Bronchial smooth muscle cell (primary cell): ENCODE measurements at places on chromosomes 3 and 15. TPM values are rescaled to one million over a fixed set of nuclear protein-coding genes. Genes with fewer than 3 reads are reported as not detected.

Gene ZNF80
- not detected in 2 replicates for total RNA-seq

Gene CFAP91
- total RNA-seq: 0.34 and 0.47 TPM in 2 replicates

Gene HHLA2
- total RNA-seq: 0.09 TPM in 1 of 2 replicates, not detected in the other

Gene RYR3
- under 0.01 TPM in 2 replicates for total RNA-seq

Gene CA12
- 47.5 and 101 TPM in 2 replicates for total RNA-seq

Gene TTLL13
- total RNA-seq: 0.09 and 0.16 TPM in 2 replicates

Gene CCDC39
- under 0.01 and 0.52 TPM in 2 replicates for total RNA-seq

Gene CHRD
- 1.1 and 6.1 TPM in 2 replicates for total RNA-seq

Gene MCTP2
- total RNA-seq: 4.1 and 4.3 TPM in 2 replicates

Gene ANKRD28
- total RNA-seq: 159 and 168 TPM in 2 replicates

Gene CD86
- total RNA-seq: not detected in 2 replicates

Gene TMIE
- total RNA-seq: not detected in 2 replicates

Gene HTR3E
- total RNA-seq: not detected in 2 replicates

Gene WHAMM
- total RNA-seq: 2.0 and 2.5 TPM in 2 replicates

Gene TM4SF18
- total RNA-seq: under 0.01 TPM in 1 of 2 replicates, not detected in the other

Gene SPRED1
- total RNA-seq: 32.2 and 50.1 TPM in 2 replicates

Gene PLA2G4D
- total RNA-seq: not detected in 2 replicates

Gene LMLN
- 8.8 and 9.5 TPM in 2 replicates for total RNA-seq

Gene RASL12
- 31.7 and 58.0 TPM in 2 replicates for total RNA-seq

Gene TRIM42
- total RNA-seq: not detected in 2 replicates

Gene SLC22A14
- total RNA-seq: under 0.01 and 0.17 TPM in 2 replicates

Gene FES
- 30.7 and 52.2 TPM in 2 replicates for total RNA-seq

Gene FRMD4B
- under 0.01 and 0.16 TPM in 2 replicates for total RNA-seq

Gene SMCO1
- total RNA-seq: not detected in 2 replicates

Gene SPINK8
- not detected in 2 replicates for total RNA-seq

Gene SLC24A5
- not detected in 2 replicates for total RNA-seq

Gene MYH15
- 0.86 and 0.95 TPM in 2 replicates for total RNA-seq

Gene UACA
- total RNA-seq: 138 and 157 TPM in 2 replicates

Gene ACTRT3
- 6.6 and 7.1 TPM in 2 replicates for total RNA-seq

Gene ERICH6
- under 0.01 and 0.17 TPM in 2 replicates for total RNA-seq

Gene UBAP1L
- 0.95 and 1.5 TPM in 2 replicates for total RNA-seq

Gene GOLGA6D
- total RNA-seq: under 0.01 TPM in 1 of 2 replicates, not detected in the other

Gene GXYLT2
- 24.1 and 34.0 TPM in 2 replicates for total RNA-seq

Gene MTMR10
- 8.4 and 9.1 TPM in 2 replicates for total RNA-seq

Gene FSIP1
- 1.5 and 2.5 TPM in 2 replicates for total RNA-seq
